ENCODE measurements at places on chromosomes 7 and 10.

DNA sequence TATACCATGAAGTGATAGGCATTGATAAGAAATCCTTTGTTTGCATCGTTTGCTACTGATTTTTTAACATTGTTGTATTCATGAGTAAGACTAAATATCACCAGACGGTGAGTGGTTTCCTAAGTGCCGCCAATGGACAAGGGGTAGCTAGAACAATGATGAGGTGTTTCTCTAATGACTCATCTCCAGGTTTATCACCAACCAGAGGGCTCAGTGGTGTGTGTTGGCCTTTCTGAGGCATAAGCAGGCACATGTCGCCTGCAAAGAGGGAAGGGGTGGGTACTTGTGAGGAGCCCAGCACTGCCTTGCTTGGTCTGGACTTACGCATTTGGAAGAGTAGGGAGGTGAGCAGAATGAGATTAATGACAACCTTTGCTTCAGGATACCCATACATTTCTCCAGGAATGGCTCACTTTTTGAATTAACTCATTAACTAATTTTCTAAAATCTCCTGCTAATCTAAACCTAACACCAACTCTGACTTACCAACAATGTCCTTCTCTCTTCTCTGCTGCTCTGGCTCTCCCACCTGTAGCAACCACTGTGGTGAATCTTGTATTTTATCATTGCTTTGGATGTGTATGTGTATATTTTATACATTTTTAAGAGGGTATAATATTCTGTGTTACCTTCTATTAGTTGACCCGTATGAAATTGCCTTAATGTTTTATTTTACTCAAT is 722.6 kb downstream of the GRID1 start:
- DNase-seq, result no peak

- no peak for DNase-seq
These were observed 6.5 kb upstream of the VWC2 start for GRCh38 chr7:49766966-49767365.

- DNase-seq, result no peak
These were observed 239.2 kb upstream of the ZMIZ1 start for GRCh38 chr10:78829565-78829964.

DNA sequence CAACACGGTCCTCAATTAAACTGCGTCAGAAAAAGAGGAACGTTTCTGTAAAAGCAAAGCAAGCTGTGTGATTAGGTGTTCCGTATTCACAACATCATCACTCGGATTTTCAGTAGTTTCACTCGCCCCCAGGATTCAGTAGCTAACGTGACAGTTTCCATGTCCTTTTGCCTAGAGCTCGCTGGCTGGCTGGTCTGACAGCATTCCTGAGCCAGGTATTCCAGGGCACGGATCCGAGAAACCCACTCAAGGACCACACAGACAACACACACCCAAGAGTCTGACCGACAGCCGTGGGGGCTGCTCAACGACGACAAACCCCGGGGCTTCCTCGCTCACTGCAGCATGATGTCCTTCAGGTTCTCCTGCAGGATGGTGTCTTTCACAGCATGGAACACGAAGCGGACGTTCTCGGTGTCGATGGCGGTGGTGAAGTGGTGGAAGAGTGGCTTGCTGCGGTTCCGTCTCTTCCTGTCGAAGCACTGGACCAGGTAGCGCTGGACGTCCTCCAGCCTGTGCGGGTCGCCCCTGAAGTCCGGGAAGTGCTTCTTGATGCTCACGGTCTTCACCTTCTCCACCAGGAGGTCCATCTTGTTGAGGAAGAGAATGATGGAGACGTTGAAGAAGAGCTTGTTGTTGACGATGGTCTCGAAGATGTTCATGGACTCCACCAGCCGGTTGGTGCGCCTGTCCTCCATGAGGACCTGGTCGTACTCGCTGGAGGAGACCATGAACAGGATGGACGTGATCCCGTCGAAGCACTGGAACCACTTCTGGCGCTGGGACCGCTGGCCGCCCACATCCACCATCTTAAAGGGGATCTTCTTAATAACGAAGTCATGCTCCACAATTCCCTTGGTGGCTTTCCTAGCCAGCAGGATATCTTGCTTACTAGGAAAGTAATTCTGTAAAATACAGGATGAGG is 43.1 kb downstream of the AMZ1 start:
- no peak for DNase-seq

DNA sequence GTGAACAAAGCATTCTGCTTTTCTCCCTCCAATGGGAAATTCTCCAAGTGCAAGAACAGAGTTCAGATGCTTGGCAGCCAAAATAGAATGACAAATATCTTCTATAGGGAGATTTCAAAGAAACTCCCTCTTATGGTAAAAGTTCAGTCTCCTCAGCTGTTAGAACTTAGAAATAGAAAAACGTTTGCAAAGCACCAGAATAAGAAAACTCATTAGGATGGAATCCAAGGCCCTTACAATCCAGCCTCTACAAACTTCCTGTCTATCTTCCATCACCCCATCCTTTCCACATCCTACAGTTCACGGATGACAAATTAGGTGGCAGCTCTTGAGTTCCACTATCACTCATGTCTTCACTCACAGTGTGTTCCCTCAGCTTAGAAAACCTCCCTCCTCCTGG is 25.7 kb downstream of the FAM13C start:
- no peak for DNase-seq

DNA sequence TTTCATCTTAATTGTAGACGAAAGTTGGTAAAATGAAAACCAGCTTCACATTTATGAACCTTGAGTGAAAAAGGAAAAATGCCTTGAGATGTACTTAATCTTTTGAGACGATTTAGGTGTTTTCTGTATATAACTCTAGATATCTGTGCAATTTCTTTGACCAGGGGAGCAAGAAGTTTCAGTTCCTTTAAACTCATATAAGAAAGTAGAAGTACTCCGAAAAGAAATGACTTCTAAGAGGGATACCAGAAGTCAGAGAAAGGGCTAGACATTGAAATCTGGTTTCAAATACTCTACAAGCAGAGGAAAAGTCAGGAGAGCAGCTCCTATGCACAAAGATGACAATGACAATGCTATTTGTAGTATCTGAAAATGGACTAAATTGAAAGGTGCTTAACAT is 303.7 kb downstream of the BAMBI start:
- no peak for DNase-seq

GRCh38 chr7:30681331-30681797 is 892 bp downstream of the CRHR2 start:
- DNase-seq, result no peak

GRCh38 chr10:92742331-92743228 is 52.8 kb downstream of the HHEX start:
- no peak for DNase-seq

GRCh38 chr10:78338717-78339116 is 305.1 kb downstream of the RPS24 start:
- no peak for DNase-seq

DNA sequence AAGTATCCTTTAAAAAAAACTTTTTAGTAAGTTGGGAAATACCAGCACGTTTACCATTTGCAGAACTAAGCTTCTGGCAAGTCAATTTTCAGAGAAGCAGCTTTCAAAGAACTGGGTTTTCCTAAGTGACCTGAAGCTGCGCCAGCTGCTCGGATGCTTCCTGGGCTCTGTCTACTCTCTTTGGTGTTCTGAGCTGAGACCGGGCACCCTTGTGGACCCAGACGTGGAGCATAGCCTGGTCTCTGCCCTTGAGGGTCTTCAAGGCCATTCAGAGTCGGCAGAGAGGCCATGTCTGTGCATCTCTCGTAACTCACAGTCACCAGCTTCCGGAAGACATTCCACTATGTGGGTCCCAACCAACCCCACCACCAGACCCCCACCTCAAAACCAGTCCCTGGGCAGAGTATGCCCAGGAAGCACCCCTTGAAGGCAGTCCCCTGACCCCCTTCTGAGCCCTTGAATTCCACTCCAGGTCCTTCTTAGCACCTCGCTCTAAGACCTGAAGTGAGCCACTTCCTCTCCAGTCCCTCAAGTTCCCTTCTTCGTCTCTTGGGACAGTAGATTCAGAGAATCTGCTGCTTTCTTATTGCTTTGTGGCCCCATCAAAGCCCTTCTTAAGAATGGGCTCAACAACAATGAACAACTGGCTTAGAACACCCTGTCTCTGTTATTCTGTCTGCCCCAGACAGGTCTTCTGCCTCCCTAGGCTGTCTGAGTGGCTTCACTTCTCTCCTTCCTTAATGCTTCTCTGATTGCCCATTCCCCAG is 8.5 kb downstream of the CALML5 start:
- DNase-seq, result no peak

DNA sequence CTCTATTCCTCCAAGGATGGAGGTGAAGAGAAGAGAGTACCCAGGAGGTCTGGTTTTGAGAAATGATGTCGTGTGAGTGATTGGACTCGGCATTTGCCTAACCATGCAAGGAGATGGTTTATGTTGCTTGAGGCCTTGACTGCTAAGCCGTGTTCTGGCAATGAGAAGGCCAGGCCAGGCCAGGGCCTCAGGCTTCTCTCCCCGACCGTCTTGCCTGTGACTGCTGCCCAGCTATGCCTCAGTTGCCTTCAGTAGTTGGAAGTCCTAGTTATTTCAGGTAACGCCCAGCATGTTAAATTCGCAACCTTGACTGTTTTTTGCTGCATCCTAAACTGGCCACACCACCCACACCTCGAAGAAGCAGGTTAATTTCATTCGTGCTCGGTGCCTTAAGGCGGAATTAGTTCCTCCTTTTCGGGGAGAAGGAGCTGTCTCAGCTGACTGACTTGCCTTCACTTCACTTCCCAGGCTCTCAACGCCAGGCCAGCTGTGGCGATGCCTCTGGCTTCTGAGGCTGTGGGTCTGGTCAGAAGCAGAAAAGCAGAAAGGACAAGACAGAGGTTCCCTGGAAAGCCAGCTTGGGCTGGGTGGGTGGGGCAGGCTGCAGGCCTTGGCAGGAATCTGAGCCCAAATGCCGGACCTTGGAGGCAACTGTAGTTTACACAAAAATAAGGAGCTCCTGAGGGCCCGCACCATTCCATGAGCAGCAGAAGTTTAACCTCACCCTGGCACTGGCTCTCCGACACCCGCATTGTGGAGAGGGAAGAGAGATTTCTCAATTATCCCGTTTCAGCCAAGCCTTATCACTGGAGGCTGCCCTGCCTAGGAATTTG is 61.9 kb upstream of the SAMD8 start:
- no peak for DNase-seq

DNA sequence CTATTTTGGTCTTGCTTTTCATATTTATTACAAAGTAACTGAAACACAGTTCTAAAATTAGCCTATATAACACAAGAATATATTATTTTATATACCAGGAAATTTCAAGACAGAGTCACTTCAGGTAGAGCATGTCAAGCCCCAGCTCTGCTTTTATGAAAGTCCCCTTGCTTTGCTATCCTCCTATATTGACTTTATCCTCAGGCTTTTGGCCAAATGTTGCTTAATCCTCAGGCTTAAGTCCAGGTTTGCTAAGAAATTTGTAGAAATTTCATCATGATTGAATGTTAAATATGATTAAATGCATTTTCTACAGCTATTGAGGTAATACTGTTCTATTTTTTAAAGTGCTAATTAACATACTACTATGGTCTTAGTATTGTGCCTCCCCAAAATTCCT is 227.6 kb downstream of the FZD1 start:
- no peak for DNase-seq

DNA sequence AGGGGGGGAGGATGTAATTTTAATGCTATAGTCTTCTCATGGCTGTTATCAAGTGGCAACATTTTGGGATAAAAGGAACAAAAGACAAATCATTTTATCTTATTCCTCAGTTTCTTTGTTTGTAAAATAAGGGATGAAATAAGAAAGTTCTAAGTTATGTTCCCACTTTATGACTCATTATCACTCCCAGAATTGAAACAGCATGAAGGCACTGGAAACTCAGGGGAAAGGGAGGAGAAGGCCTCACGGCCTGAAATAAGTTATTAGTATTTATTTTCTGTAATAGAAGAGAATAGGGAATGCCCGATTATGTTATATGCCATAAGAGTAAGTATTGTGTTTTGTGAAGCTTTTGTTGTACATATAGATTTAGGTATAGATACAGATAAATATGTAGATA is 85.0 kb upstream of the NAMPT start:
- DNase-seq, result no peak

- no peak for DNase-seq
These were observed 86.5 kb upstream of the TMEM72 start for GRCh38 chr10:44824607-44825006.

DNA sequence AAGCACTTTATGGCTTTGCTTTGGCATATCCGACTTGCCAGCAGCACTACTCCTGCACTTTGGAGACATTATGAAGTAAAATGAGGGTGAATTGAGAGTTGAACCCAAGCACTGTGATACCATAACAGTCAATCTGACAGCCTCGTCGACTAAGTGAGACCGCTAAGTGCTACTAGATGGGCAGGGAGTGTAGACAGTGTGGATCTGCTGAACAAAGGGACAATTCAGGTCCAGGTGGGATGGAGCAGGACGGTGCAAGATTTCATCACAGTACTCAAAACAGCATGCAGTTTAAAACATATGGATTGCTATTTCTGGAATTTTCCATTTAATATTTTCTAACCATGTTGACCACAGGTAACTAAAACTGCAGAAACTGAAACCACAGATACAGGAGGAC is 20.8 kb upstream of the PRTFDC1 start:
- DNase-seq, result no peak

- DNase-seq, result no peak
These were observed 82.9 kb upstream of the KCND2 start for GRCh38 chr7:120190109-120190508.

DNA sequence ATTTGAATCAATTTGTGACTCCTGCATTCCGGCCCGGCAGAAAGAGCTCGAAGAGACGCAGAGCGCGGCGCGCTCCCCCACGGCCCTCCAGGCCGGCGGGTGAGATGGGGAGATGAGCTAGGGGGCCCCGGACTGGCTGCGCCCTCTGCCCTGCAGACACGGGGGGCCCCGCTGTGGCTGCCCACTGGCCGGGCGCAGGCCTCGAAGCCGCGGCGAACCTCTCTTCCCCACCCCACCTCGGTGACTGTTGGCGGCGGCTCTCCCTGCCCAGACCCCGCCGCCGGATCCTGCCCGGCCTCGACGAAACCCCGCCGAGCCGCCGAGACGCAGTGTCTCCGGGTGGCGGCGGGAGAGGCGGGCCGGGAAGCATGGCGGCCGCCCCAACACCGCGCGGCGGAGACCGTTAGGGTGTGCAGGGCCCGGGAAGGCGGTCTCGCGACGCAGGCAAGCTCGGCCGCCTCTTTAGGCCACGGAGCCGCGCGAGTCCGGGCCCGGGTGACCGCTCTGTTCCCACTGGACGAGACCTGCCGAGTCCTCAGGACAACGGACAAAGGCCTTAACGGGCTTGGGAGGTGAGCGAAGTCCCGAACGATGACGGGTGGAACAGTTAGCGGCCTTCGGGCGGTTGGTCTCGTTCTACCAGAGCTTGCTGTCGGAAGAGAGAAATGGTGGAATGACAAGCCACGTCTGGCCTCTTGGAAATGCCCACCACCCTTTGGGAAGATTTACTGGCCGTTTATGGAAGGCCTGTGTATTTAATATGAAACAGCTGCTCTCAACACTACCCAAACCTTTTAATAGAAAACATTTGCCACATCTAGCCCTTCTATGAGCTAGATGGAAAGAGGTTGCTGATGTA is 24.3 kb downstream of the NUP42 start:
- DNase-seq, result no peak
